Esophagus muscularis mucosa (tissue), 4 donors: ENCODE measurements at places on chromosomes 3 and 15. TPM values are rescaled to one million over a fixed set of nuclear protein-coding genes. Genes with fewer than 3 reads are reported as not detected.

Gene ZIC4
- not detected for total RNA-seq

Gene PP2D1
- not detected for total RNA-seq

Gene RETNLB
- total RNA-seq, result not detected

DNA sequence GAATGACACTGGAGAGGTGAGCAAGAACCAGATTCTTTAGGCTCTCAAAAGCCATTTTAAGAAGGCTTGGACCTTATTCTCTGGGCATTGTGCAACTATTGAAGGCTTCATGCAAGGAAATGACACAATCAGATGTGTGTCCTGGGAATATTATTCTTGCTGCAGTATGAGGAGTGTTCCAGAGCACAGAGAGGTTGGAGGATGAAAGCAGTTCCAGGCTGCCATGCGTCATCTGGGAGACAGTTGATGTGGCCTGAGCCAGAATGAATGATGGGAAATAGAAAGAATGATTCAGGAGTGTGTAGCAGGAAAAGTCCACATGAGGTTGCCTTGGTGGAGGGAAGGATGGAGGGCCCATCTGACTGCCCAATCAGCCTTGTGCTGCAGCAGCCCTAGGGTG, 123.1 kb downstream of the CHCHD6 start:
- H3K36me3 ChIP-seq, result no peaks in the 10 kb centered on the region
- DNase-seq, result peak; percentile 92
- H3K4me3 ChIP-seq, result no peak overlapping the region

- no peaks in the 10 kb centered on the region for H3K36me3 ChIP-seq
- H3K27ac ChIP-seq, result no peak overlapping the region
- no peaks in the 10 kb centered on the region for H3K27me3 ChIP-seq
- no peak for DNase-seq
- H3K4me3 ChIP-seq, result no peak overlapping the region
- peaks cover 8% of the 10 kb centered on the region for H3K4me1 ChIP-seq
These were observed 37.6 kb upstream of the FBN1 start for GRCh38 chr15:48682942-48683651.

GRCh38 chr15:33848011-33848410, 120.3 kb upstream of the CHRM5 start:
- no peaks in the 10 kb centered on the region for H3K27me3 ChIP-seq
- H3K4me1 ChIP-seq, result no peaks in the 10 kb centered on the region
- no peak overlapping the region for H3K4me3 ChIP-seq
- H3K27ac ChIP-seq, result no peak overlapping the region
- no peak for DNase-seq

- no peak for DNase-seq
- peaks cover 13% of the 10 kb centered on the region for H3K36me3 ChIP-seq
- H3K4me3 ChIP-seq, result no peak overlapping the region
- no peaks in the 10 kb centered on the region for H3K27me3 ChIP-seq
- no peak overlapping the region for H3K27ac ChIP-seq
These were observed 61.1 kb downstream of the ST3GAL6 start for GRCh38 chr3:98824256-98824655.

DNA sequence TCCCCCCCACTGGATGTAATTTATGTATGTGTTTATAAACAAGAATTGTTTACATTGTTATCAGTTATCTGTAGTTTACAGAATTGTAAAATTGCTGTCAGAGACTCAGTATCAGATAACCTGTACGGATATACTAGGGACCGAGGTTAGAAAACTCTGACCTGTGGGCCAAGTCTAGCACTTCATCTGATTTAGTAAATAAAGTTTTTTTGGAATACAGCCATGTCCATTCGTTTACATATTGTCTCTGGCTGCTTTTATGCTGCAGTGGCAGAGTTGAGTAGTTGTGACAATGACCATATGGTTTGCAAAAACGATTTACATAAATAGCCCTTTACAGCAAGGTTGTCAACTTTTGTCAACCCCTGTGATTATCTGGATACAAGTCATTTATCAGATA, 52.6 kb downstream of the LRRC28 start:
- no peak overlapping the region for H3K4me3 ChIP-seq
- H3K27ac ChIP-seq, result no peak overlapping the region
- H3K36me3 ChIP-seq, result no peaks in the 10 kb centered on the region
- H3K4me1 ChIP-seq, result peaks cover 33% of the 10 kb centered on the region
- H3K27me3 ChIP-seq, result no peaks in the 10 kb centered on the region
